AG04449 (cell line): ENCODE measurements at places on chromosomes 5 and 9.

GRCh38 chr5:78632467-78632866 is 16.1 kb downstream of the LHFPL2 start:
- no peak for DNase-seq

DNA sequence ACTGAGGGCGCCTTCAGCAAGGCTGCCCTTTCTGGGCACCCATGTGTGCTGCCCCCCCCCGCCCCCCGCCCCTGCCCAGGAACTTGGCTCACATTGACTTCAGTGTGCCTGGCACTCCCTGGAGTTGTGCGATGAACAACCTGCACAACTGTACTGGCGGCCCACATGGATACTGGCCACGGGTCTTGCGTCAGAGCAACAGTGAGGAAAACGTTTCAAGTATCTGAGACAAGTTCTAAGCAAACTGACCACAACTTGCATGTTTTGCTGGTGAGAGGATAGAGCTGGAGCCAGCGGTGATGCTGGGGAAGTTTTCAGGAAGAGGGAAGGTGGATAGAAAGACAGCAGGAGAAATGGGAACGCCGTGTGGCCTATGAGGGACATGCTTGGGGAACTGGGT is 45.4 kb downstream of the HABP4 start:
- peak; percentile 59 for DNase-seq

DNA sequence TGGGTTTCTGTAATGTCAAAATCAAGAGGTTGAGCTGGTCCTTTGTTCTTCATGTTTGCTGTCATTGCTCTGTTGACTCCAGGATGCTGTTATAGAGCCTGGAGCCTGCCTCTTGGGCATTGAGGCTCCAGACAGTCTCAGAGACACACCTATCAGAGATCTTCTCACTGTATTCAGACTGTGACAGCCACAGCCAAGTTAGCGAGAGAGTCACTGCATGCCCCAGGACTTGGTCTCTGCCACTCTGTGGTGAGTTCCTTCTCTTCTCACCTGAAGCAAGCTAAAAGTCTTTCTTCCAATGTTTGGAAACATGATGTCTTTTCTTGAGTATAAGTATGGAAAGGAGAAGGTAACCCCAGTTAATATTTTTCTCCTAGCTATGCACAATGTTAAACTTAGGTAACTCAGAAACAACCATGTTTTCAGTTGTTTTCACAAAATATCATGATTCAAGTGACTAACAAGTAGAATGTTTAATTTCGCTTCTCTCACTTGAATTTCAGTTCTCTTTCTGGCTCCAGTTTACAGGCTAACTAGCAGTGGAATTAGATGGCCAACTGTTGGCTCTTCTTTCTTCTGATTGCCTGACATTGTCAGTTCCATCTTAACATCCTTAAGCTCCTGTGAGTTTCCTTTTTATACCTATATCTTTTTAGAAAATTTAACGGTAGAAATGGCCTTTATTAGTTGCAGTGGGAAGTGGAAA is 20.6 kb upstream of the ZFYVE16 start:
- no peak for DNase-seq

DNA sequence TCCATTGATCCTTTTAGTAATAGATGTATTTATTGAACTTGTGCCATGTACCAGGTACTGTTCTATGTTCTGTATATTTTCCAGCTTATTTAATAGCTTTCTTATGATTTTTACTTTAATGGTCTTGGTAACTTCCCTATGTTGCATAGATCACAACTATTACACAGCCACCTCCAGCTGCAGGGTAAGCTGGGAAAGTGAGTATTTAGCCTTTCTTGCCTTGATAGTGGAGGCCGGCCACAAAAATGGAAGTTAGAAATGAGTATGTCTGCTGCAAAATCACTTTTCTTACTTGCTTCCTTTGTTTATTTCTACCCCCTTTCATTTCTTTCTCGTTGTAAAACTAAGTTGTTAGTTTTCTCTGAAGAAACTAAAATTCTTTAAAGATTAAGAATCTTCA is 43.1 kb upstream of the ANKDD1B start:
- no peak for DNase-seq

DNA sequence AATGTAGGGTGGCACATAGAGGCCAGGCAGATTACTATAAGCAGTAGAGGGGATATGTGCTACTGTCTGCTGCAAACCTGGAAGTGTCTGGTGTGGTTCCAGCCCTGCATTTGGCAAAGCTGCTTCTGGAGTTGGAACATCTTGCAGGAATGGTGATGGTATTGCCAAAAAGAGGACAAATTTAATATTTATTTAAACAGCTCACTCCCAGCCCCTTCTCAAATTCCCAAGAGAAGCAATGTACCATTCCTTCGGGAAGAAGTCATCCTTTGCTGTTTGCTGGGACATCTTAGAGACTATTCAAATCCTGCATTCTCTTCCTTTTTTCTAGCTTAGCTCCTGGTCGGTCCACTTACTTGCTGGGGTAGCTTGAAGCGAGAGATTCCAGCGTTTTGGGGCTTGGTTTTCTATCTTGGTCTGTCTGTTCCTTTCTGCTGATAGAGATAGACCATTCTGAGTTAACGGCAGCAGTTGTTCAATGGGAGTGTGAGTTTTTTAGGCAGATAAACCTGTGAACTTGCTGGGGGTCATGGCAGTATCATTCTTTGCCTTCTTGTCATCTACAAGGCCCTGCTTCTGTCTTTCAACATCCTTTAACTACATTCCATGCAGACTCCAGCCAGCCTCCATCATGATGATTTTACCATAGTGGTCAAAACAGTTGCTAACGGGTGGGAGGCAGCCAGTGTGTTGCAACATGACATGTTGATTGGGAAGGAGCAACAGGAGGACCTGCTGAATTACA is 69.9 kb downstream of the RCL1 start:
- DNase-seq = no peak

GRCh38 chr5:78345485-78345884 is 14.9 kb upstream of the SCAMP1 start:
- DNase-seq = no peak
